ENCODE measurements at places on chromosomes 3 and 15.

GRCh38 chr3:118304557-118304956 lies 730.1 kb downstream of the IGSF11 start:
- DNase-seq, result no peak

- DNase-seq, result no peak
These were observed 122.6 kb downstream of the AQP9 start for GRCh38 chr15:58260725-58261267.

DNA sequence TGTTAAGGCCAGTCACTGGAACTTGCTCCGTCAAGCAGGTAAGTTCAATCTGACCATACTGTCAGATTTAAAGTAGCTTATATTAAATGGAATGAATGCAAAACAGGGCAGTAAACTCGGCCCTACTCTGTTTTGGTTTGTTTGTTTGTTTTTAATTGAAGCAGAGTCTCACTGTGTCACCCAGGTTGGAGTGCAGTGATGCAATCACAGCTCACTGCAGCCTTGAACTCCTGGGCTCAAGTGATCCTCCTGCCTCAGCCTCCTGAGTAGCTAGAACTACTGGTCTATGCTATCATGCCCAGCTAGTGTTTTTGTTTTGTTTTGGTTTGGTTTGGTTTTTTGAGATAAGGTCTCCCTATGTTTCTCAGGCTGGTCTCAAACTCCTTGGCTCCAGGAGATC lies 305.0 kb downstream of the FEZF2 start:
- no peak for DNase-seq

DNA sequence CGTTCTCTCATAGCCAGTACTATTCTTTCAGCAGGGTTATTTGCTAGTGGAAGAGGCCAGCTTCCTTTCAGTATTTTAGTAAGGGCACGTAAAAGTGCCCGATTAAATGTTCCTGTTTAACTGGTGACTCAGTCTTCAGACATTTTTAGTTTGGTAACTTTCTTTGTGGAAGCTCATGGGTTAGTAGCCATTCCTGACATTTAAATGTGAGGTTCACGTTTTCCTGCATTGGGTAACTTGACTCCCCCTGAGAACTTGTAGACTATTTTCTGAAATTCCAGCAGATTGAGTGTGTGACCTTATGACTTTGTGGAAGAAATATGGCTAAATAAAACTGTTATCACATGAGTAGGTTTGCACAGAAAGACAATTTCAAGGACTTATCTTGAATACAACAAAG lies 16.9 kb downstream of the ABHD2 start:
- DNase-seq, result peak; percentile 95

GRCh38 chr3:124591699-124592098 lies 138.6 kb upstream of the UMPS start:
- DNase-seq, result no peak

DNA sequence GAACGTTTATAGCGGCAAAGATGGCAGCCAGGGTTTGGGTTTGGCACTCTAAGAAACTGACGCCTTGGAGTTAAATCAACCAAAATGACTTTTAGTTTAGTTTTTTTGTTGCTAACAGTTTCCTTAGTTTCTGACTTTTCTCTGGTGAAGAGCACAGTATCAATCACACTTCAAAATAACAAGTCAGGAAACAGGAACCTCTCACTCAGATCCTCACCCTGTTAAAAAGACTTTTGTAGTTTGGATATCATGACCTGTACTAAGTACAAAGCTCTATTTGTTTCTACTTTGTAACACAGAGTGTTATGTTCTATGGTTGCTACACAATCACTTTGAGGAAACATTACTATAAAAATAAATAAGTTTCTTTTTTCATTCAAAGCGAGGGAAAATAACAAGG lies 51.1 kb downstream of the ATP10A start:
- no peak for DNase-seq

DNA sequence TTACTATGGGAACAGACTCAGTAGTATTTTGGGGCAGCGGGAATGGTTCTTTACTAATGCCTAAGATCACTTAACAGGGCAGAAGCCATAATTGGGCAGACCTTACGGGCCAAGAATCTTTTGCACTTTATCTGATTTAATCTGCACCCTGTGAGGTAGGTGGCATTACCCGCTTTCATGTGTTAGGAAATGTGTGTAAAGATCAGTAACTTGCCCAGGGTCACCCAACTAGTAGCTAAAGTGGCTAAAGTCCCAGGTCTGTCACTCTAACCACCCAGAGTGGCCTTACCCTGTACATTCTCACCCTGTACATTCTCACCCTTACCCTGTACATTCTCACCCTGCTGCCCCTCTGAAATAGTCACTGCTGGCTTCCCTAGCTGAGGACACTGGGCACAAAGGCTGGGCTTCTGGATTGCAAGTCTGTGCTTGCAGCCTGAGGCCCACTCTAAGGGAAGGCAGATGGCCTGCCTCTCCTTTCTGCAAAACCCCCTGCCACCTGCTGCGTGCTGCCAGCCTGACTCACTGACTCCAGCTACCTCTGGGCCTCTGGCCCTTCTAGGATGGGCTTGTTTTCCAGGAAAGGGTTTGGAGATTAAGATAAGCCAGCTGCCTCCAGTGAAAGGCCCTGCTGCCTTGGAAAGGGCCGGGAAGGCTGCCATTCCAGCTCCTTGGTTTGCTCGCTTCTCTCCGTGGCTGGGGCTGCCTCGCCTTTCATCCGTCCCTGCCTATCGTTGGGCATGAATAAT lies 37.5 kb upstream of the MYZAP start:
- peak; percentile 22 for DNase-seq

GRCh38 chr15:74593122-74593521 lies 22.5 kb upstream of the CLK3 start:
- no peak for DNase-seq

- no peak for DNase-seq
These were observed 239.0 kb upstream of the LRTM1 start for GRCh38 chr3:55166576-55167555.

- DNase-seq, result no peak
These were observed 98.0 kb upstream of the SLC25A36 start for GRCh38 chr3:140843656-140844055.

- DNase-seq, result no peak
These were observed 59.7 kb downstream of the RPN1 start for GRCh38 chr3:128590948-128591347.

DNA sequence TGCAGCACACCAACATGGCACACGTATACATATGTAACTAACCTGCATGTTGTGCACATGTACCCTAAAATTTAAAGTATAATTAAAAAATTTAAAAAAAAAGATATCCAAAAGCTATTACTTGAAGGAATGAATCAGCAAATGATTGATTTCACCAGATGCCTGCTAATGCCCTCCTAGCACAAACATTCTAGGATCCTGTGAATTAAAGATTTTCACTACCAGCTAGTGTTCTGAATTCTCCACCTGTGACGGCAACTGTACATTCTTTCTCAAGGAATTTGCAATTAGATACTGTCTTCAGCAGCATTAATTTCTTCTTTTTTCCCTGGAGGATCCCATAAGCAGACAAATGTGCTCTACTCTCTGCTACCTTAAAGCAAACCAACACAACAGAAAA lies 694.9 kb downstream of the NTRK3 start:
- no peak for DNase-seq

DNA sequence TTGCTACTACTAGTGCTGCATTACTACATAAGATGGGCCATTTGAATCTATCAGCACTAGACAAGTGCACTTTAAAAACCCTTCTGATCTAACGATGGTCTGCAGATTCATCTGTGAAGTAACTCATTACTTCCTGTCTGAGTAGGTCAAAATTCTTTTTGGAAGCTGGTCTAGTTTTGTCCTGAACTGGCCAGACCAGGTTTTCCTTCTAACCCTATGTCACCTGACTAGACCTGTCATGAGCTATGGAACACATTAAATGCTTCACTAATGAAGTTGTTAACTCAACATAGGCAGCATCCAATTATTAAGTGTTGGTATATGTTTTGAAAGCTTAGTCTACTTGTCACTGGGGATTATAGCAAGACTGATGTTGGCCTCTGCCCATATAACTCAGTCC lies 10.1 kb upstream of the RBM5 start:
- no peak for DNase-seq

- DNase-seq, result no peak
These were observed 95.2 kb downstream of the RYK start for GRCh38 chr3:134155446-134155845.

DNA sequence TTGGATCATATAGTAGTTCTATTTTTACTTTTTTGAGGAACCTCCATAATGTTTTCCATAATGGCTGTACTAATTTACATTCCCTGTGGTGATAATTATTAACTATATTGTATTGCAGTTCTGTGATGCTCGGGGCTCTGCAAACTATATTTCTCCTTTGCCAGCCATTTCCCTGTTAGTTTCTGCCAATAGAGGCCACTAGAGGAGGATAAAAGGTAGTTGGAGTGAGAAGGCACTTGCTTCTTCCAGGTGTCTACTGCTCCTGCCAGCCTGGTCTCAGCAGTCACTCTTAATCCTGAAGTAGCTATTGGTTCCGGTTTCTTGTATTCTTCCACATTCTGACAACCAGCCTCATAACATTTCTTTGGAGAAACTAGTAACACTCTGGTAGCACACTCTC lies 233.9 kb upstream of the GBE1 start:
- no peak for DNase-seq

- no peak for DNase-seq
These were observed 27.1 kb downstream of the EIF2AK4 start for GRCh38 chr15:39961051-39961450.

DNA sequence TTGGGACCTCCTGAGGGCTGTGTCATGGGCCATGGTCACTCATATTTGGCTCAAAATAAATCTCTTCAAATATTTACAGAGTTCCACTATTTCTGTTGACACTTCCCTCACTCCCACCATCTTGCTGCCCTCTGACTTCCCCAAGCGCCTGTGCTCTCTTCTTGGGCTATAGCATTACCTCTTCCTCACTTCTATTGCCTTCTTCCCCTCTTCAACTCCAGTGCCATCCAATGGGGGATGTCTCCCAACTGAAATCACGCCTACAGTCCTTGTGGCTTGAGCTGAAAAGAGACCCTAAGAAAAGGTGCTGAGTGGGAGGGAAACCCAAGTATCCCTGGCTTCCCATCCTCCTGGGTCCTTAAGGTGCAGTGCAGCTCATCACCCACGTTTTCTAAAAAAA lies 21.8 kb downstream of the UMPS start:
- no peak for DNase-seq

- no peak for DNase-seq
These were observed 665.2 kb downstream of the DIPK2A start for GRCh38 chr3:144636833-144637232.

DNA sequence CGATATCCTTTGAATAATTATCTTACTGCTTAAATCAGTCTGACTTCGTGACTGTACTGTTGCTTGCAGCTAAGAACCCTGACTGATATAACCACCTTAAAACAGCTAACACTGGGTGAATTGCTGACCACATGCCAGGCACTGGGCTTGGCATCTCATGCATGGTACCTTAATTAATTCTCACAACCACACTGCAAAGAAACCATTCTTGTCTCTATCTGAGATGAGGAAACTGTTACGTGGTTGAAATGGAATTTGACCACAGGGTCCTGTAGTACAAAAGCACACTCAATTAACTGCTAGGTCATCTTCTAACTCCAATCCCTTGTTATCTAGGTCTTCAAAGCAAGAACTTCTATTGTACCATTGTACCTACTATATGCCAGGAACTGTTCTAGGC lies 92.7 kb upstream of the PRICKLE2 start:
- peak; percentile 47 for DNase-seq

DNA sequence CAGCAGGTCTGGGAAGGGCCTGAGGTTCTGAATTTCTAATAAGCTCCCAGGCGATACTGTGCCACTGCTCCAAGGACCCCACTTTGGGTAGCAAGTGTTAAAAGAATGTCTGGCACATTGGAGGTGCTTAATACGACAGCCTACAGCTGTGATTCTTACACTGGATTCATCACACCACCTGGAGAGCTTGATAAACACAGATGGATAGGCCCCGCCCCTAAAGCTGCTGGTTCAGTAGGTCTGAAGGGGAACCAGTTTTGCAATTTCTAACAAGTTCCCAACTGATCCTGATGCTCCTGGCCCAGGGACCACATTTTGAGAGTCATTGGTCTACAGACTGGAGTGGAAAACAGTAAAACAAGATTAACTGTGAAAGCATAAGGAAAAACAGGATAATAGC lies 124.8 kb upstream of the ST8SIA2 start:
- no peak for DNase-seq

DNA sequence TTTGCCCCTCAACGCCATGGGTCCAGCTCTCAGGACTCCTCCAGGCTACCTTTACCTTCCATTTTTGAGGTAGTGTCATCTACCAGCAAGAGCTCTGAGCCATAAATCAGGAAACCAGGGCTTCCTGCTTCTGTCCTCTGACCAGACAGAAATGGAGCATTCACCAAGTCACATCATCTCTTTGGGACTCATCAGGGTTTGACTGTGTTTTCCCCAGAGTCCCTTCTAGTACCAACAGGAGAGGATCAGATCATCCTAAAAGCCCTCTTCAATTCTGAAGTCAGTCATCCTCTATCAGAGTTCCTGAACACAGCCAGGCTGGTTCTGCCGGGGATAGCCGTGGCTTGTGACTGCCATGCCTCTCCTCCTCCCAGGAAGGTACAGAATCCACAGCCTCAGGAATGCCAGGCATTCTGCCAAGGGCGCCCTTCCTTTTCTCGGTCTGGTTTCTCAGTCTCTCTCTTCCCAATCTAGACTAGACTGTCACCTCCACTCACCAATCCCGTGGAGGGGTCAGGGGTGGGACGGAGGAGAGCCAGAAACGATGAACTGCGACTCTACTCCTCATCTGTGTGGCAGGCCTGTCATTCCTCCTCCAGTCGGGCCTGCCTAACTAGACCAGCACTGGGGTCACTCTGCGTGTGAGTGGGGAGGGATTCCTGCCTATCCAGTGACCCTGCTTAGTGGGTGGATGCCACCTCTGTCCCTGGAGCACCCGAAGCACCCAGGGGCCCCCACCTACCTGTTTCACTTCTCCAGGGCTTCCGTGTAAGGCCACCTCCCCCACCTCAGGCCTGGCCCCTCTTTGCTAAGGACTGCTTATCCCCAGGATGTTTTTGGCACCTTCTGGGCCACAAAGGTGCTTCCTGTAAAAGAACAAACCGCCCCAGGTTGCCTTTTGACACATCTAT lies 30.9 kb downstream of the CCNL1 start:
- DNase-seq, result peak; percentile 67

GRCh38 chr3:81173514-81173913 lies 587.9 kb downstream of the GBE1 start:
- DNase-seq, result no peak

- peak; percentile 92 for DNase-seq
These were observed 26.5 kb downstream of the ATRIP start for GRCh38 chr3:48472923-48473616.

DNA sequence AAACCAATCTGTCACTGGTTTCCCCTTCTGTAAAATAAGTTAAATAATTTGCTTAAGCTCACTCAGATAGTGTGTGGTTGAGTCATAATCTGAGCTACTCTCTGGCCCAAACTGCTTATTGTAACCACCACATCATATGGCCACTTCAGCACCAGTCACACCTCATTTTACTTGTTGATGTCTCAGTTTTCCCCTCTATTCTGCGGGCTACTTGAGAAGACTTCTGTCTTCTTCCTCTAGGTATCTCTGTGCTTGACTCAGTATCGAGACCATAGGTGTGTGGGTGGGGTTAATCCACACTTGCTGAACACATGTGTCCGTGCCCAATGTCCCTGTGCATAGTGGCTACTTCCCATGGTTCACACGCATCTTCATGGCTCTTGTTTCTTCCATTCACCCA lies 32.9 kb downstream of the CRYGS start:
- no peak for DNase-seq

Data from astrocyte of the spinal cord (primary cell).